ENCODE measurements at places on chromosomes 5 and 9.
A peak's percentile ranks its signal among the peaks of the same experiment; 100 is the strongest.

DNA sequence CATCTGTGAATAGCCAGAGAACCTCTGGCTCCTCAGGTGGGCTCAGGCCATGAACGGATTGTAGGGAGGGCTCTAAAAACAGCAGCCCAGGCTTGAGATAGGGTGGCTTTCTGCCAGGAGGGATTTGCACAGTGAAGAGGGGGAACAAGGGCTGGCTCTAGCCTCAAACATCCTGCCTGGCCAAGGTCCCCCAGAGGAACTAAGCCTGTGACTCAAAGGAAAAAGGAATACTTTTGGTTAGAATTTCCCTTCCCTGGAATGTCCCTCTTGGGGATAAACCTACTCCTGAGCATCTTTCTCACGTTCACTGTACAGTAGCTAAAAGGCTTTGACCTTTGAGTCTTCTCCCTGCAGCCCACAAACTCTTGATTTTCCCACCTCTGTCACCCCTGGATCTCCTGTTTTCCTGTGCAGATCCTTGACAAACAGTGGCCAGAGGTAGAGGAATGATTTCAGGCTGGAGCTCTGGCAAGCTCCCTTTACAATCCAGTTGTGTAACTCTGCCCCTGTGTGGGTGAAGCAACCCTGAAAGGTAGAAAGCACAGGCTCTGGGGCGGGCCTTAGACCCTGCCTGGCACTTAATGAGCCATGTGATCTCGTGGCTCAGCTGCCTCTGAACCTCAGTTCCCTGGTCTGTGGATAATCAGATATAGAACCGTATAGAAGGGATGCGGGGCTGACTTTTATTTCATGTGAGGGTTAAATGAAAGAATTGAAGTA, 17.4 kb downstream of the SEC61B start:
- DNase-seq, result no peak

- DNase-seq, result no peak
These were observed 696.5 kb downstream of the NR2F1-AS1 start for GRCh38 chr5:92884469-92884868.

DNA sequence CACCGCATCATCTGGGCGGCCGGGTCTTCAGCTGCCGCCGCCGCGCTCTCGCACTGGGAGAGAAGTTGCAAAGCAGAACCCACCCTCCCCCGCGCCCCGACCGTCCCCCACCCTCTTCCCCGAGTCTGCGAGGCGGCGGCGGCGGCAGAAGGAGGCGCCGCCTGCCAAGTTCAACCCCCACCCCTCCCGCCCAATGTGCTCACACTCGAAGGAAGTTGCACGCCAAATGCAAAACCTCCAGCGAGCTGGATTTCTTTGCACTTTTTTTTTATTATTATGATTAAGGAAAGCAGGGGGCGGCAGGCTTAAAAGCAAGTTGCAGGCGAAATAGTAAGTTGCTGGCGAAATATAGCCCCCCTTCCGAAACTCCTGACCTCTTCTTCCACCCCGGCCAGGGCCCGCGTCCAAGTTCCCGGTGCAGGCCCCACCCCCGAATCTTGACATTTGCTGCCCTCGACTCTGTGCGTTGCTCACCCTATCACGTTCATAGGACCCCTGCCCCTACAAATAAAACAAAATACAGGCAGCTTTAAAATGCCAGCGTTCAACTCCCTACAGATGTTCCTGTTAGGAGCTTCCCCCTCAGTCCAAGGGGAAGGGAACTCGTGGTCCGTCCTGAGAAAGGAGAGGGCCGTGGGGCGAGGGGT, 1.1 kb upstream of the NR3C1 start:
- peak; percentile 86 for DNase-seq

DNA sequence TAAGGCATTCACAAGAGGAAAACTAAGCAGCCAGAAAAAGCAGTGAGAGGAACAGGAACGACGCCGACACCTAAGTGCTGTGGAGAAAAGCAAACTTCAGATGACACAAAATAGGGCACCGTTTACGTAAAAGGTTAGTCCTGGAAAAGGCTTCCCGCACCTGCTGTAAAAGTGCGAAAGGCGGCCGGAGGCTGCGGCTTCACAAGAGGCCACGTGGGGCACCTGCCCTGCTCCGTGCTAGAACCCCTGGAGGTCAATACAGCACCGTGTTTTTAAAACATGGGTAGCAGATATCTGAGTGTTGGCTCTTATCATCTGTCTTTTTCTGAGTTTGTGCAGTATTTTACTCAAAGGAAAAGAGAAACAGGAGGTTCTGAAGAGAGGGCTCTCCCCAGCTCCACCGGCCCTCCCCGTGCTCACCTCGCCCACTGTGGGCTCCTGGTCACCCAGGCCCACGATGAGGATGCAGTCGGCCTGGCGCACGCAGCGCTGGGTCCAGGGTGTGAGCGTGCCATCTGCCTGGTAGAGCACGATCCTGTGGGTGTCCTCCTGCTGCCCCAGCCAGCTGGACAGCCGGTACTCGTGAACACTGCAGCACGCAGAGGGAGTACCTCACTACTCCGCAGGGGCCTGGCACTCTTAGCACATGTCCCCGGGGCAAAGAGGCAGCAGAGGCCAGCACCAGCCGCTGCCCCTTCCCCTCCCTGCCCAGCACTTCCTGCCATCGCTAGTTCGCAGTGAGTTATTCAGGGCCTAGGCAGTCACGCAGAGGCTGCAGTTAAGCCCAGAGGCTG, 21.0 kb upstream of the NSMF start:
- DNase-seq, result no peak

- no peak for DNase-seq
These were observed 6.9 kb downstream of the TNFSF15 start for GRCh38 chr9:114798780-114799427.

DNA sequence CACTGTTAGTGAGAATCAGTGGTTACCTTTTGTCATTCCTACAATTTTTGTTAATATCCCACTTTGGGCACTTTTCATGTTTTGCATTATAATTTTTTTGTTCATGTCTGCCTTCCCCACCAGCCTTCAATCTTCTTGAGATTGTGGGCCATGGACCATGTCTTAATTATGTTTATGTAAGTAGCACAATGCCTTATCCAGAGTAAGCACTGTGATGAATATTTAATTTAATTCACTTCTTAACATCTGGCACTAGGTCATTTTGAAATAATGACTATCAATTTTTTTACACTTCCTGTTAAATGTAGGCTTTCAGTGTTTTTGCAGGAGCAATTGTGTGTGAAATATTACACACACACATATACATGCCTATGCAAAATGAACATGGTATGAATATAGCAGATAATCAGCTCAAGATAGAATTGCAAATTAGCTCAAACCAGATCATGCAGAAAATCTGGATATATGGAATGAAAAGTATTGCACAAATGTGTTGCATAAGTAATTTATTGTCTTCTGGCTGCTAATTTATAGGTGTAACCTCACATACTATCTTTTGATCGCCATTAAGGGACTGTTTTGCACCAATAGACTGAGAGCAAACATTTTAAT, 5.3 kb upstream of the SHOC1 start:
- no peak for DNase-seq

- DNase-seq, result no peak
These were observed 8.6 kb downstream of the MFAP3 start for GRCh38 chr5:154047324-154047723.

- no peak for DNase-seq
These were observed 13.5 kb downstream of the ZNF79 start for GRCh38 chr9:127437497-127438264.

- no peak for DNase-seq
These were observed 10.7 kb downstream of the PDLIM4 start for GRCh38 chr5:132267931-132268768.

DNA sequence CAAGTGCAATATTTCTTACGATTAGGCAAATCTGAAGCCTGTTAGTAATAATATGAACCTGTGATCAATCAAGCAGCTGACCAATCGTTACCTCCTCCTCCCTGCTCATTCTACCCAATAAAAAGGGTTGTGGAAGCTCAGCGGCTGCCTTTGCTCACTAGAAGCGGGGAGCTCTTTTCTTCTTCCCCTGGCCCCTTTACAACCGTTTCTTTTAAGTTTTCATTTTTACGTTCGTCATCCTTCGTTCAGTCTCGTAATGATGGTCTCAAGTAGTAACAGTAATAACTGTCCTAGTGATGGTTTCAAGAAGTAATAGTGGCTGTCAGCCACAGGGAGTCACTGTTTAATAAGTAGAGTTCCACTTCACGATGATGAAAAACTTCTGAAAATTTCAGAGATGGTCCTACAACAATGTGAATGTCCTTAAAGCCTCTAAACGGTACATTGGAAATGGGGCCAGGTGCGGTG, 6.2 kb downstream of the UGT3A2 start:
- peak; percentile 30 for DNase-seq

- no peak for DNase-seq
These were observed 5.8 kb downstream of the TAS2R1 start for GRCh38 chr5:9624196-9624947.

DNA sequence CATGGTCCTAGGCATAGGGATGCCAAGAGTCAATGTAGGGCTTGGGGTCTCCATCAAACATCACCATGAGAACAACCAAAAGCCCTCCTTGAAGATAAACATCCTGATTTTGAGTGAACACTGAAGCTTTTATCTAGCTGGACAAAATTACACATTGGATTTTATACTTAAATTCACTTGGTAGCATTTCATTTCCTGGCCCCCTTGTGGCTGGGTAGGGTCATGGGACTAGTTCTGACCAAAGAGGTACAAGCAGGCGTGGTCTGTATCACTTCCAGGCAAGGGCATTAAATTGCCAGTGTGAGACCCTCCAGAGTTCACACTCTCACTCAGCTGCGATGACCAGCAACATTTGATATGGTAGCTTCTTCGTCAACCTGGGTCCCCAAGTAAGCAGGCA, 320.3 kb downstream of the ACTL7B start:
- DNase-seq, result peak; percentile 7

- DNase-seq, result no peak
These were observed 48.4 kb downstream of the PSD2 start for GRCh38 chr5:139843991-139844390.

GRCh38 chr5:19044931-19045695, 942.9 kb downstream of the CDH18 start:
- DNase-seq, result no peak

- DNase-seq, result no peak
These were observed 492.7 kb downstream of the RASEF start for GRCh38 chr9:82570226-82570625.

- DNase-seq, result no peak
These were observed 10.9 kb upstream of the SHROOM1 start for GRCh38 chr5:132841305-132841704.

DNA sequence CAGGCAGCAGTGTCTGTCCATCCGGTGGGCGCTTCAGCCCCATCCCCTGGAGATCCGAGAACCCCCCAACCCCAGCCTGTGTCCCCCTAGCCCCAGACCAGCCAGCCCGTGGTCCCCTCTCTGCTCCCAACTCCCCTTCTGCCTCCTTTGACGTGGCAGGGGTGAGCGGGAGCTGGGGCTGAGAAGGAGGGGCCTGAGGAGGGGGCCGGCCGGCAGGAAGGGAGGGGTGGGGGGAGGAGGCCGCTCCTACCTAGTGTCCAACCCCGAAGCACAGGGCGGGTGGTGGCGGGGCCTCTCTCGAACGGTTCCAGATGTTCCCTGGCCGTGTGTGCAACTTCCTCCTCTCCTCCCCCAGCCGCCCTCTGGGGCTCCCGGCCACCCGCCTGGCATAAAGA, 31.0 kb downstream of the GOLGA2 start:
- DNase-seq, result peak; percentile 65

DNA sequence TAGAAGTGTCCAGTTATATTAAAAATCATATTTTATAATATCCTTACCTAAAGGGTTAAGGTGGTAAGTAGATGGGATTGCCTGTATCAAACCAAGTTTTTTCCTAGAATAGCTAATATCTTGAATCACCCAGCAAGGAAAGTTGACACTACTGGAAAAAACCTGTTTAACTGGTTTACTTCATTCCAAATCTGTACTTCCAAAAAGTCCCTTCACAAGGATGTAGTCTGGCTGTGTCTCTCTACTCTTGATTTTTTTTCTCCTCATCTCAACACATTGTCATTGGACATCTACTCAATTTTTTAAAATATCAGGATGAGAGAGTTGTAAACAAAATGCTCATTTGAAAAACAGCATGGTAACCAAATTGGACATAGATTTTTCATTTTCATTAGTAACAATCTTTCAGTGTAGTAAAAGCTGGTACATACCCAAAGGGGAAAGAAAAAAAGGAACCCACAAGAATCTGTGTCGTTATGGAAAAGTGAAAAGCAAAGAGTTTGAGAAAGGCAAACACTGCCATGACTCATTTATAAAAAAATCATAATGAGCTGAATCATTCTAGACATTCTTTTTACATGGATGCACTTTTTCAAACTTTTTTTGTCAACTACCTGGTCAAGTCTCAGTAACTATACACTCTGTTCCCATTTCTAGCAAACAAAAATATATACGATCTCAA, 173.5 kb downstream of the GLIS3 start:
- no peak for DNase-seq

- DNase-seq, result no peak
These were observed 1016.4 kb upstream of the DMAC1 start for GRCh38 chr9:8815931-8816330.

GRCh38 chr5:1845696-1846095, 37.0 kb downstream of the IRX4 start:
- DNase-seq, result no peak

DNA sequence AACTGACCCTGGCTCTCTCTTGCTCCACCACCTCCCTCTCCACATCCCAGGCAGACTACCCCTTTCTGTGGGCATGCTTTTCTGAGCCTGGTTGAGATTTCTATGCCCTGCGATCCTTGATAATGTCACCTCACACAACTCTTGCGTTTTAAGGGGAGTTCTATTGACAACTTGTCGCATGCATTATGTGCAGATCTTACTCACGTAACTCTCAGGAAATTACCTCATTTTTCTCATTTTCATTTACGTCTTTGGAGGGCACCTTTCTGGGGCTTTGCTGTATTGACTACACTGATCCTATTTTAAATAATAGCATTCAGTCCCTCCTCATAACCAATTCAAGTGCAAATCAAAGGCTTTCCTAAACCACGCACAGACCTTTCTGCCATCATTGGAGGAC, 140.4 kb upstream of the WWC1 start:
- no peak for DNase-seq

DNA sequence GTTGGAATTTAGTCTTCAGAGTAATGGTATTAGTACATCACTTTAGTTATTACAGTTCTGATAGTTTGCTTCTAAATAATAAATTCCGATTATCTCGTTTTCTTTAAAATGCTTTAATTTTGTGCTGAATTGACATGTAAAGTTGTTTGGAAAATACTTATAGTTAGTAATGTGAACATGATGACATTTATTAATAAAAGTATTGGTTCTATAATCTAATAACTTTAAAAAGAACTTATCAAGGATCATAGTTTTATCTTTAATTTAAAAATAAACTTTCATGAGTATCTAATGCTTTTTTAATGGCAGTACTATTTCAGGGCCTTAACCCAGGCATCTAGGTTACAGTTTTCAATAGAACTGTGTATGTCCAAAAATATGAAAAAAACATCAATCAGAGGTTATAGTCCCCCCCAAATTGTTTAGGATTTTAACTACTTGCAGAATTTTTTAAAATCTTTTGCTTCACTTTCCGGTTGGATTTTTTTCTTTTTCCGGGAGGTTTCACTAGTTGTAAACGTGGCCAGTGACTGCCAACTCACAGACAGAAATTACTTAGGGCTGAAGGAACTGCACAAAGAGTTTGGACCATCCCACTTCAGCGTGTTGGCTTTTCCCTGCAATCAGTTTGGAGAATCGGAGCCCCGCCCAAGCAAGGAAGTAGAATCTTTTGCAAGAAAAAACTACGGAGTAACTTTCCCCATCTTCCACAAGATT, 680 bp downstream of the GPX8 start:
- DNase-seq, result no peak
